ENCODE measurements at places on chromosomes 7 and 10.

- no peak for DNase-seq
Observed at GRCh38 chr10:82278401-82279182, 403.6 kb downstream of the NRG3 start.

GRCh38 chr7:5382281-5382892 is 41.2 kb downstream of the TNRC18 start:
- no peak for DNase-seq

- no peak for DNase-seq
Observed at GRCh38 chr10:114876169-114876568, 54.6 kb downstream of the FHIP2A start.

- DNase-seq: no peak
Observed at GRCh38 chr7:27889800-27890199, 149.8 kb downstream of the TAX1BP1 start.

DNA sequence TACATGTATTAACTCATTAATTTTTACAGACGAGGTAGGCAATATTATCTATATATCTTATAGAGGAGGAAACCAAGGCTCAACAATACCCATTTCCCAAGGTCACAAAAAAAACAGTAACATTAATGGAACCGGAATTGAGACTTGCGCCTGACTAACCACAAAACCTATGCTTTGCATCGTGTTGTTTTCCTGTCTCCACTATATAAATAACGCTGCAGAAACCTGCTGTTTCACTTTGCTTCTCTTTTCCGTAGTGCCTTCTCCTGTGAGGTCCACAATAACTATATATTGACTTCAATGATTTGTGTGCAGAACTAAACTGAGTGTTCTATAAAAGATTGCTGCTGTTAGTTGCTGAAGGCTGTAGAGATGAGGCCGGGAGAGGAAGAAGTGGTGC is 97.7 kb upstream of the RPA3 start:
- DNase-seq: no peak

- no peak for DNase-seq
Observed at GRCh38 chr10:48525113-48525512, 79.8 kb downstream of the ARHGAP22 start.

Measured in D721Med (cell line).